ENCODE measurements at places on chromosomes 4 and X.

DNA sequence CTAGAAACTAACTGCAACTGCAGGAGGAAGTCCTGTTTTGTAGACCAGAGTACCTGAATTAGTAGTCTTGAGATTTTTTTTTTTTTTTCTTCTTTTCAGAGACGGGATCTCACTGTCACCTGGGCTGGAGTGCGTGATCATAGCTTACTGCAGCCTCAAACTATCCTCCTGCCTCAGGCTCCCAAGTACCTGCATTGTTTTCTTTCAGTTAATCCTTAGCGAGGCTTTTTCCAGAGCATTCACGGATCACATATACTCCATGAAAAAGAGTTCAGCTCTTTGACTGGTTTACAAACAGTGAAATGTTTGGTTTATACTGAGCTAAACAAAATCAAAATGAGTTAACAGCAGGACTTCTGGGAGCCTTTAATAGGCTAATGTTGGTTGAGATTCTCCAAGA lies 45.8 kb downstream of the KLHL15 start:
- no peak for DNase-seq

DNA sequence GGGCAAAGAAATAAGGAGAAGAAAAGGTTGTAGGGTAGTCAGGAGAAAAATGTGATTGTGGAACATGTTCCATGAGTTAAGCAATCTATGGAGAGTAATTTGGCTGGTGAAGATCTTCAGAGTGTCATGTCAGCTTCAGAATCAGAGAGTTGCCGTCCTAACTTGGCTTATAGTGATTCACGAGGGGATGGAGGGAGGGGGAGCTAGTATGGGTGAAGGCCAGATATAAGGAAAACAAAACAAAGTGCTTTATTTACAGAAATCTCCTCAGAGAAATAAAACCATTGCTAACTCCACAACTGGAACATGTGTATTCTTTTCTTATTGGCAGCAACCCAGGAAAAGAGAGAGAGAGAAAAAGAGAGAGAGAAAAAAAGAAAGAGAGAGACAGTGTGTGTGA lies 256.5 kb upstream of the NRK start:
- no peak for DNase-seq

DNA sequence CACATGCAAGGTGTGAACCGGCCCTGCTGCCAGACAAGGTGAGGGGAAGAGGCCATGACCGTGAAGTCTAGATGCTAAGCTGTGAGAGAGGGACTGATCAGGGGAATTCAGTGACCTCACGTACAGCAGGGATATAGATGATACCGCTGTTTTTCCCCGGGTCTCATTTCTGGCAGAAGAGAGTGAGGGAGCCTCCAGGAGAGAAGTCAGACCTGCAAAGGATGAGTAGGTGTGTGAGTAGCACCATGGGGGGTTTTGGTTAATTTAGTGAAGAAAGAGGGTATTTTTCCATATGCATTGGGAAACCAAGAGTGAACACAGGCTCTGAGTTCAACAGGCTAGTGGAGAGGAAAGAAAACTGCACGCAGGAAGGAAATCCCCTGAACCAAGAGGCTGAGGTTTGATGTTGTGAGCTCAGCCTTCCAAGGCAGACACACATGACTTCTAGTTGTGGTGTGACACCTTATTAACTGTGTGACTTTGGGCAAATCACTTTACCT lies 127.6 kb upstream of the GATB start:
- DNase-seq: no peak

DNA sequence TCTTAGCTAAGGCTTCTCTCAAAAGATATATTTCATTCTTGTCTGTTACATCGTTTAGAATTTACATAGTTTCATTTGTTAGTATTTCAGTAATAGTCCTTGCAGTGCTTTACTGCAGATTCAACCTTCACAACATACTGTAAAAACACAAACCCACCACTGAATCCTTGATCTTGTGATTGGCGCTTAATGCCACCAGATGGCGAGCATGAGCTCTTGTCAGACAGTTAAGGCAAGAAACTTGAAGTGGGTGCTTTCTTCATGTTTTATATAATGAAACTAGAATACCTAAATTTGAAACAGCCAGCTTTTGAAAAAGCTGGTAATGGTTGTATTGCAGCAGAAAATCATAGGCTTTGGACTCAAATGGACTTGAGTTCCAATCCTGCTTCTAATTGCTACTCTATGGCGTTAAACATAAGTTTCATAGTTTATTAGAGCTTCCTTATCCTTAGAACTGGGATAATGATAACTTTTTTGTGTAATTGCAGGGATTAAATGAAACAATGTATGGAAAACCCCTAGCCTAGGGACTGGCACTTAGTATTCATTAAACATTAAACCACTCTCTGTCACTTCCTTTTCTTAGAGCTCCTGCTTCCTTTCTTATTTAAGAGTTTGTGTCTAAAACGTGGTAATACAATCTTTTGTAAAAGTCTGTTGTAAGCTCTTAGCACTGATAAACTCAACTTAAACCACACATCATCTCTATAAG lies 95.1 kb downstream of the USP9X start:
- peak; percentile 51 for DNase-seq

GRCh38 chrX:40278340-40279090 lies 180.8 kb upstream of the BCOR start:
- peak; percentile 63 for DNase-seq

DNA sequence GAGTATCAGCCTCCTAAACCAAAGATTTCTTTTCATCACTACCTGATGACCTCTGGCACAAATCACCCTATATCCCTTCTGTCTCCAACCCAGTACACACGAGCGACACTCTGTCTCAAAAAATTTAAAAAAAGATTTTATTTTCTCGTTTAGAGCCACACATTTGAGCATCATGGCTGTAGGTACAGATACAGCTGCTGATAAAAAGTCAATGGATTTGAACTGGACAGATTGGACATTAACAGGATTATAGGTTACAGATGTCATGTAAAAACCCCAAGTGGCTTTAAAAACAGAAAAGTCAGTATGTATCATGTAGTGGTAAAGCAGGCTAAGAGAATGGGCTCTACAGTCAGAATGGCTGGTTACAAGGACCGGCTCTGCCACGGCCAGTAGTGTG lies 171.1 kb downstream of the SCFD2 start:
- DNase-seq: no peak

- no peak for DNase-seq
Measured at GRCh38 chr4:179195887-179196286, 1753.7 kb upstream of the AGA start.

DNA sequence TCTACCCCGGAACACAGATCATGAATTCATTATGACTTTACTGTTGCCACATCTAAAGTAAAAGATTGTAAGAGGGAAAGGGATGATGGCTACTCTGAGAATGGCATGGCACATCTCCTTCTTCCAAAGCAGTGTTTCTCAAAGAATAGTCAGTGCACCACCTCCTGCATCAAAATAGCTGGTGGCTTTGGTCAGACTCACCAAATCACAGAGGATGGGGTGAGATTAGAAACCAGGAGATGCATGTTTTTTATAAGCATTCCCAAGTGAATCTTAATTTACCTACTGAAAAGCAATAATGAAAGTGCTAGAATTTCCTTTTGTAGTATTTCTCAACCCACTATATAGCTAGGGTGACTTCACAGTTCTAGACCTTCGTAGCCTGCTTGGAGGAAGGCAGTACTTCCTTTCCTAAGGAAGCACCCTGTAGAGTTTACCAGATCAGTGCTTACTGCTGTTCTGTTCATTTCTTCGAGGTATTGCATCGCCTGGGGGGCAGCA lies 340.8 kb upstream of the KLF3 start:
- no peak for DNase-seq

DNA sequence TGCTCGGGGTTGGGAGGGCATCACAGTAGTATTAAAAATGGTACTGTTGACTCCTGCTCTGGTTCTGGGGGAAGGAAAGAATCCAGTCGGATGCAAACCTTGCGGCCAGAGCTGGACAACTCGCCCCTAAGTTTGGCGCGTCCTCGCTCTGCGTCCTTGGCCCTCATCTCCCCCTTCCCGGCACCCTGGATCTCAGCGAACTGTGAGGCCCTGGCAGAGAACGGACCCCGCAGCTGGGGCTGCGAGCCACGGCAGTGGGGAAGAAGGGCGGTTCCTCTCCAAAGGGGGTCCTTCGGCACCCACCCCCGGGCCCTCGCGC lies 14.0 kb downstream of the ARHGEF6 start:
- no peak for DNase-seq

GRCh38 chr4:823761-824460 lies 2.0 kb downstream of the CPLX1 start:
- DNase-seq: no peak

DNA sequence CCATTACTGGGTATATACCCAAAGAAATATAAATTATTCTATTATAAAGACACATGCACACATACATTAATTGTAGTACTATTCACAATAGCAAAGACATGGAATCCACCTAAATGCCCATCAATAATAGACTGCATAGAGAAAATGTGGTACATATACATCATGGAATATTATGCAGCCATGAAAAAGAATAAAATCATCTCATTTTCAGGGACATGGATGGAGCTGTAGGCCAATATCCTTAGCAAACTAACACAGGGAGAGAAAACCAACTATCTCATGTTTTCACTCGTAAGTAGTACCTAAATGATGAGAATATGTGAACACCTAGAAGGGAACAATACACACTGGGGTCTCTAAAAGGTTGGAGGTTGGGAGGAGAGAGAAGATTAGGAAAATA lies 86.0 kb upstream of the GALNTL6 start:
- no peak for DNase-seq

DNA sequence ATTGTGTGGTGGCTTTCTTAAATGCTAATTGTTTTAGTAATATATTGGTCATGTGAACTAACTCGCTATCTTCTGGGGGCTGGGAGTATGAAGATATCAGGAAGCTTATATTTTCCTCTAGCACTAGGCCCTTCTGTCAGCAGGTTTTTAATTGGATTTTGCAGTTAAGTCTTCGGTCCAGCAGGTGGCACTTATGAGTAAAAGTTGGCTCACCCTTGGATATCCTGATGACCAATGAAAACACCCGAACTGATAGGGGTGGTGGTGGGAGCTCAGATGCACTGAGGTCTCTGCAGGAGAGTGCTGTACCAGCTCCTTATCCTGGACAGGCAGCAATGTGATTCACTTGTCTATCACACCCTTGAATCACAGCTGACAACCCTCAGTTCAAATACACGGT lies 1365.8 kb upstream of the DIAPH2 start:
- DNase-seq: no peak

DNA sequence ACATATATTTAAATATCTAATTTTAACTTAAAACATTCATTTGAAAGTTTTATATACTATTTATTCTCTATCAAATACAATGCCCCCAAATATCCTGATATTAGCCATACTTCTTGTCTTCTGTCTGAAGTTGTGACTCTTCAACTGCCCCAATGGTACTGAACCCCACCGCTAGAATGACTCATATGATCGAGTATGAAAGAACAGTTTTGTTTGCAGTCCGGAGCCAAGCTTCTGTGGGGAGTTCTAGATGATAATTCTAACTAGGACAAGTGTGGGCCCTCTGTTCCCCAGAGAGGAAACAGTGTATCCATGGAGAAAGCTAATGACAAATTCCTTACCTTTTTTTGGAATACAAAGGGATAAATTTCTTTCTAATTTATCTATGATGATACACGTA lies 24.7 kb upstream of the CT47A1 start:
- DNase-seq: no peak

Data from activated CD8-positive, alpha-beta memory T cell treated with anti-CD3 and anti-CD28 coated beads, Interleukin-2, amount 50 U/mL, for 48 hours (primary cell).